Activated CD8-positive, alpha-beta memory T cell treated with anti-CD3 and anti-CD28 coated beads for 48 hours (primary cell): ENCODE measurements at places on chromosomes 16 and 17.

- no peak for DNase-seq
These were observed 212.2 kb downstream of the AATF start for GRCh38 chr17:37160944-37161343.

- DNase-seq = no peak
These were observed 77.3 kb downstream of the MPRIP start for GRCh38 chr17:17119533-17119932.

GRCh38 chr17:78013683-78014467 lies 55.4 kb downstream of the TNRC6C start:
- DNase-seq = no peak

DNA sequence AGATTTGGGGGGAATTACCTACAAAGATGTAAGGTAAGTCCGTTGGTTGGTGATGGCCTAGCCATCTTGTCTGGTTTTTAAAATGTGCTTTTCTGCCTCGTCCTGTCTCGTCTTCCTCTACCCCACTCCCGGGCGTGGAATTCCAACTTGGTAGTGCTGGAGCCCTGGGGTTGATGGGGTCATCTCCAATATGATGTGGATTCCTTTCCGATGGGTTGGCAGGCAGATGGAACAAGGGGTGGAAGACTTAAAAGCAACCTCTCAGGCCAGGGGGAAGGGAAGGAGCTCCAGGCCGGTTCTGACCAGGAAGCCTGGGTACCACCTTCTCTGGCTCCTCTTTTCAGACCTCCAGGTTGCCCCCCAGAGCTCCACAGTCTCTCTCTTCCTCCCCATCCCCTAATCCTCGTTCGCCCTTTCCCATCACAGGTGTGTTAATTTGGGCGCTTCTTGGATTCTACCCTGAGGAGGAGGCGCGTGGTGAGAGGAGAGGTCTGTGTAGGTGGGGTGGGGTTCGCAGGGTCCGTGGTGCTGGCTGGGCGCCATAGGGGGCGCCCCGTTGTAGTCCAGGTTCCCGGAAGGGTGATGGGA lies 5.1 kb upstream of the HOXB2 start:
- DNase-seq = no peak

DNA sequence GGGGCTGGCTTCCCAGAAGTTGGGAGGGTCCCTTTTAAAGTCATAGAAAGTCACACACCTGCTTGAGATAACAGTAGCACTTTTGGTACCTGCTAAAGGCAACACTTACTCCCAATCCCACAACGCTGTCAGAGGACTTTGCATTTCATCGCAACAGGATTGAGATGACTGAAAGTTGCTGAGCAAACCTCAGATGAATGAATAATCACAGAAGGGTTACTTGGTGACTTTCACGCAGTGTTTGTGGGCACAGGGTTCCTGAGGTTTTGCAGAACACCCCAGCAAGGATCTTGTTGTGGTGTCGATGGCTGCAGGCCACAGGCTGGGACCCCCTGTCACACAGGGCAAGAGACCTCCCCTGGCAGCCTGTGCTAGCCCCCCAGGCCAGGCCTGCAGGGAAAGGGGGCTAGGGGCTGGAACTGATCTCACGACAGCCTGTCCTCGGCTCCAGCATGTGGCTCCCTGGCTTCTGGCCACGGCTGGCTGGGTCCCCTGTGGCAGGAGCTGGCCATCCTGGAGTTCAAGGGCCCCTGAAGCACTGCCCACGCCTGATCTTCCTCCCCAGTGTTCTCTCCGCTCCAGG lies 79.4 kb upstream of the CBX4 start:
- DNase-seq = no peak
